ENCODE measurements at places on chromosomes 5 and 9.

DNA sequence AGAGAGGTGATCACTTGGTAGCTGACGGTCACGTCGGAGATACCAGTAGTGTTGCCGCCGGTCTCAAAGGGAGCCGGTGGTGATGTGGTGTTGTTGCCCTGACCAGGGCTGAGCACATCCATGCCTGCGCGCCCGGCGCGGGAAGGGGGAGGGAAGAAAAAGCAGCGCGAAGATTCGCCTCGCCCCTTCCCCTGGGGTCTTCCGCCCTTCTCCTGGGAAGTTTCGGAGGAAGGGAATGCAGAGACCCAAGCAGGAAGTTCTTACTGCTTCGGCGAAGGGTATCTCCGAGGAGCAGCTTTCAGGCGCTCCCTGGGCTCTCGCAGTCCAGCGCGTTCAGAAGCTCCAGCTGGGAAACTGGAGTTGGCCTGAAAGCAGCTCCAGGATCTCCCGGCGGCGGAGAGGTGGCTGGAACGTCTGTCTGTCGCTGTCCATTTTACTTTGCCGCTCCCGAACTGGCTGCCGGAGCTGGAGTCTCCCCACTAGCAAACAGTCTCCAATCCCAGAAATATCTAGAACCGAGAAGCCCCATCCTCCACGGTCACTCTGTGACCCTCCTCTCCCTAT lies 565 bp downstream of the HTR1A start:
- DNase-seq, result no peak

- DNase-seq, result no peak
Measured at GRCh38 chr5:140007311-140007710, 35.8 kb downstream of the NRG2 start.

DNA sequence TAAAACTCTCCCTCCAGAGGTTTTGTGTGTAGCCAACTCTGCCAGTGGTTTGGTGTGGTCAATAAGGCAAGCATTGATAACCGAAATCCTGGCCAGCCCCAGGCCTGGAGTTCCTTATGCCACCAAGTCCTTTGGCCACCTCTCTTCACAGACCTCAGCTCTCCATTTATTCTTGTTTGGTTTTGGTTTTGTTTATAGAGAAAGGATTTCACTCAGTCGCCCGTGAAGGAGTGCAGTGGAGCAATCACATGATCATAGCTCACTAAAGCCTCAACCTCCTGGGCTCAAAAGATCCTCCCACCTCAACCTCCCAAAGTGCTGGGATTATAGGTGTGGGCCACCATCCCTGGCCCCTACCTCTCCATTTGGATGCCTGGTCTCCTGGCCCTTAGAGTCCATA lies 55.4 kb upstream of the PPARGC1B start:
- no peak for DNase-seq

- no peak for DNase-seq
Measured at GRCh38 chr9:78519786-78520185, 222.9 kb downstream of the PSAT1 start.

GRCh38 chr5:14165375-14166106 lies 22.4 kb downstream of the TRIO start:
- no peak for DNase-seq

DNA sequence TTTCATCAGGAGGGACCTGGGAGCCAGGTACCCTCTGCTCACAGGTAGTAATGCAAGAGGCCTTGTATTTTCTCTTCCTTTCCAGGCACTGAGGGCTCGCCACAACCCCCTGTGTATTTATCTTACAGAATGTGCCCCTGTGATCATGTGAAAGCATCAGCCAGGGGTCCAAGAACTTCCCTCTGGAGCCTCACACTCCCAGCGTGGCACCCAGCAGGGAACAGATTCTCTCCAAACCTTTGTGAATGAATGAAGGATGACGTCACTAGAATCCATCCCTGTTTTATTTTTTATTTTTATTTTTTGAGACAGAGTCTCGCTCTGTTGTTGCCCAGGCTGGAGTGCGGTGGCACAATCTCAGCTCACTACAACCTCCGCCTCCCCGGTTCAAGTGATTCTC lies 107.3 kb upstream of the IER5L start:
- no peak for DNase-seq

DNA sequence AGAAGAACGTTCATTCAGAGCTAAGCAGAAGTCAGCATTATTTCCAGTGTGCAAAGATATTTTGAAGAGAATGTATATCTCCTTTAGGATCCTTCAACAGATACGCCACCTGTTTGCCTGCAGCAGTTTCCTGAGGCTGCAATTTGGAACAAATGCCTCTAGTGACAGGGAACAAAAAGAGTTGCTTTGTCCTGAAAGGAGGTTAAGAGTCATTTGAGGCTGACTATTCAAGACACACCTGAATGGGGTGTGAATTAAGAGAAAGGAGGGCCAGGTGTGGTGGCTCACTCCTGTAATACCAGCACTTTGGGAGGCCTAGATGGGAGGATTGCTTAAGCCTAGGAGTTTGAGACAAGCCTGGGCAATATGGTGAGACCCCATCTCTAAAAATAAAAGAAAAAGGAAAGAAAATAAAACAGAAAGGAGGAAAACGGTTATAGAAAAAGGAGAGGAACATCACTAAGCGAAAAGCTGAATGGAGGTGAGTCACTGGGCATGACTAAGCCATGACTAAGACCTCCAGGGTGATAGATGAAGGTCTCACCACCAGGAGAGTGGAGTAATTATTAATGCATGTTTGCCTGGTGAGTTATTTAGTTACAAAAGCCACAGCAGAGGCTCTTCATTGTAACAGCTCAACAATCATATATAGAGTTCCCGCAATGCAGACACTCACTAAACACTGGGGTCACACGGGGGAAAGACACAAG lies 255.2 kb upstream of the TNC start:
- DNase-seq, result no peak
